Thoracic aorta (tissue), 2 donors: ENCODE measurements at places on chromosomes 5 and 9. TPM values are rescaled to one million over a fixed set of nuclear protein-coding genes. Genes with fewer than 3 reads are reported as not detected.

Gene PCDHAC2
- not detected for total RNA-seq

Gene GLDC
- total RNA-seq: 7.9 TPM

Gene JAKMIP2
- 1.6 TPM for total RNA-seq

Gene AGXT2
- not detected for total RNA-seq

Gene PCDHGA12
- total RNA-seq: 26.0 TPM

Gene FGF10
- total RNA-seq: 6.0 TPM

GRCh38 chr5:133128066-133128465 is 76.3 kb downstream of the HSPA4 start:
- DNase-seq: no peak

DNA sequence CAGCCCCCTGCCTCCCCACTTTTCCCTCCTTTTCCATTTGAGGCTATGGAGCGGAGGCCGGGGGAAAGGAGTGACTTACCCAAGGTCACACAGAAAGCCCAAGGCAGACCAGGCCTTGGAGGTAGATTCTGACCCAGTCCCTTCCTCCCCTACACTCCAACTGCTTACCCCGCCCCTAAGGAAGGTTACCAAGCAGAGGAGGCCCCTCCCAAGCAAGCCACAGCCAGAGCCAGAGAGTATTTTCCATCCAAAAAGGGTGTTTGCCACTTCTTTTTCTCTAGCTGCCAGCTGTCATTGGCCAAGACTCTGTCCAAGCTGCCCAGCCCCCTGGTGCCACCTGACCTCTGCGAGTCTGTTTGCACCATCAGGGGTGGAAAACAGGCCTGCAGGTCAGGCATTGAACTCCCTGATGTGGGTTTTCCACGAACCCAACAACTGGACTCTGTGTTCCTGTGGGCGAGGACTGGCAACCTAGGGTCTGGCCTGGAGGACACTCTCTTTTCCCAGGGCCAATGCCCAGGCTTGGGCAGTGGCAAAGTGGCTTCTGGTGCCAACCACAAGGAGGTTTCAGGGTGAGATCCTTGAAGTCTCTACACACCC is 6.3 kb upstream of the ASS1 start:
- DNase-seq: no peak

DNA sequence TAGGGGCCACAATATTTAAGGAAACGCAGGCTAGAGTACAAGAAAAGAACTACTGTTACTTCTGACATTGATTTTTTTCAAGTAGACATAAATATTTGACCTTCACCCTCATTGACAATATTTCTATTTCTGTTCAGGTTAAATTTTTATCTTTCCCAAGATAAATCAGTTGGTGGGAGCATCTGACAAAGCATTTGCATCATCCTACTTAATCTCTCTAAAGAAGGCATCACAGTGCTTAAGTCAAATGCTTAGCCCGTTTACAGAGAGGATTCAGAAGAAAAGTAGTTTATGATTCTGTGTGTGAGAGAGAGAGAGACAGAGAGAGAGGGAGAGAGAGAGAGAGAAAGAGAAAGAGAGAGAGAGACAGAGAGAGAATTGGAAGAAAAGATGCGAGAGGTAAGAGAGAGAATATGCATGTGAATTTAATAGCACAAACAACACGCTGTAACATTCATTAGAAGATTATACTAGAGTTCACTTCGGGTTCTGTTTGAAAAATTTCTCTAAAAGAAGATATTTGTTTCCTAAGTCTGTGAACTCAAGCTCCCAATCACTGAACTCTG is 1093.3 kb upstream of the CDH6 start:
- DNase-seq: no peak

DNA sequence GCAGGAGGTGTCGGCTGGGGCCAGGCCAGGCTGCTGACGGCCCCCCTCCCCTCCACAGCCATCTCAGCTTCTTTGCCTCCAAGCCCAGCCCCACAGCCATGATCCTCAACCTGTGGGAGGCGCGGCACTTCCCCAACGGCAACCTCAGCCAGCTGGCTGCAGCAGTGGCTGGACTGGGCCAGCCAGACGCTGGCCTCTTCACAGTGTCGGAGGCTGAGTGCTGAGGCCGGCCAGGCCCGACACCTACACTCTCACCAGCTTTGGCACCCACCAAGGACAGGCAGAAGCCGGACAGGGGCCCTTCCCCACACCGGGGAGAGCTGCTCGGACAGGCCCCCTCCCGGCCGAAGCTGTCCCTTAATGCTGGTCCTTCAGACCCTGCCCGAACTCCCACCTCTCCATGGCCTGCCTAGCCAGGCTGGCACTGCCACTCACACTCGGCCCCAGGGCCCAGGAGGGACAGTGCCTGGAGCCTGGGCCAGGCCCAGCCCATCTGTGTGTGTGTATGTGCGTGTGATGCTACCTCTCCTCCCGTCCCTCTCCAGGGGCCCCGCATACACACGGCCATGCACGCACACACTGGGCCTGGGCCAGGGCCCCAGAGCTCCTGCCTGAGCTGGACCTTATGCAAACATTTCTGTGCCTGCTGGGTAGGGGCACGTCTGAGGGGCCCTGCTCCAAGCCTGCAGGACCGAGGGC is 19.3 kb downstream of the HK3 start:
- DNase-seq: no peak

GRCh38 chr5:32777222-32777621 is 66.1 kb downstream of the NPR3 start:
- DNase-seq: no peak

- no peak for DNase-seq
Observed at GRCh38 chr5:113273948-113274347, 160.8 kb downstream of the TSSK1B start.

- DNase-seq: no peak
Observed at GRCh38 chr9:105053209-105053652, 125.3 kb upstream of the ABCA1 start.

DNA sequence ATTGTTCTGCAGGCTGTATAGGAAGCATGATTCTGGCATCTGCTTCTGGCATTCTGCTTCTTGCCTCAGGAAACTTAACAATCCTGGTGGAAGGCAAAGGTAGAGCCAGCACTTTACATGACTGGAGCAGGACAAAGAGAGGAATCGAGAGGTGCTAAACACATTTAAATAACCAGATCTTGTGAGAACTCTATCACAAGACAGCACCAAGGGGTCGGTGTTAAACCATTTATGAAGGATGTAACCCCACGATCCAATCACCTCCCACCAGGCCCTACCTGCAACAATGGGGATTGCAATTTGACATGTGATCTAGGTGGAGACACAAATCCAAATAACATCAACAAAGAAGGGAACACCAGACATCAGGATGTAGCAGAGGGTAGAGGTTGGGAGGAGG is 221.5 kb downstream of the CDH12 start:
- no peak for DNase-seq

GRCh38 chr5:115952588-115952987 is 9.7 kb upstream of the LVRN start:
- no peak for DNase-seq

DNA sequence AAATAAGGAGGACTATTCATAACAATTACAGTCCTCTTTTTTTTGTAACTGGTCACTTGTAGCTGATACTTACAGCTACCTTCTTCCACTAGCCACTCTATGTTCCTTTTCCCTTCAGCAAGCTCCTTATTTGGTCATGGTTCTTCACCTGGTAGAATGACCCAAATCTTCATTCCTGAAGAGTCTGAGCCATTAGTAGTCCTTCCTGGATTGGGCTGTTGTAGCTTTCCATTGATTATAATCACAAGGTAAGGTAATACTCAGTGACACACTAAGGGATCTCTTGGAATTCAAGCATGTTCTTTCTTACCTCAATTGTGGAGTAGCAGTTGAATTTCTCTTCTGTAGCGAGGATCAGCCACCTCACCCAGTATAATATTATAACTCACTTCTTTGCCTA is 25.5 kb upstream of the ITGA2 start:
- no peak for DNase-seq

- no peak for DNase-seq
Observed at GRCh38 chr9:68555437-68556150, 14.9 kb upstream of the TMEM252 start.

- DNase-seq: no peak
Observed at GRCh38 chr9:68769852-68770251, 64.8 kb downstream of the PIP5K1B start.

GRCh38 chr9:103167530-103167929 is 172.4 kb downstream of the CYLC2 start:
- DNase-seq: no peak

DNA sequence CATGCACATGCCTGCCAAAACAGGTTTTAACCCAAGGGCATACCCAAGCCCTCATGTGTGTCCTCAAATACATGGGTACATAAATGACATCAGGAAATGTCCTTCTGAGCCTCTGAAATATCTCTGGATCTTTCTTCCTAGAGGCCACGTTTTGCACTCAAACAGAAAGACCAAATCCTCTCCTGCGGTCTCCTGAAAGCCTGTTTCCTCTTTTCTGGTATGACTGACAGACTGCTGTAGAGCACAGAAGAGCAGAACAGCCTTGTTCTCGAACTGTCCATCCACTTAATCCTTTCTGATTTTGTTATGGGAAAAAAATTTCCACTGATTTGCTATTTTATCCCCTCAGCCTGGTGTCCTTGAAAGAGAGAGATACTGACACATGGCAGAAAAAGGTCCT is 107.2 kb downstream of the ASTN2 start:
- DNase-seq: no peak
